ENCODE measurements at places on chromosomes 13 and 19.
A peak's percentile ranks its signal among the peaks of the same experiment; 100 is the strongest.

GRCh38 chr13:99196466-99197116, 4.1 kb upstream of the UBAC2 start:
- DNase-seq = no peak

- DNase-seq = no peak
These were observed 4.0 kb upstream of the ZNF628 start for GRCh38 chr19:55472463-55472862.

DNA sequence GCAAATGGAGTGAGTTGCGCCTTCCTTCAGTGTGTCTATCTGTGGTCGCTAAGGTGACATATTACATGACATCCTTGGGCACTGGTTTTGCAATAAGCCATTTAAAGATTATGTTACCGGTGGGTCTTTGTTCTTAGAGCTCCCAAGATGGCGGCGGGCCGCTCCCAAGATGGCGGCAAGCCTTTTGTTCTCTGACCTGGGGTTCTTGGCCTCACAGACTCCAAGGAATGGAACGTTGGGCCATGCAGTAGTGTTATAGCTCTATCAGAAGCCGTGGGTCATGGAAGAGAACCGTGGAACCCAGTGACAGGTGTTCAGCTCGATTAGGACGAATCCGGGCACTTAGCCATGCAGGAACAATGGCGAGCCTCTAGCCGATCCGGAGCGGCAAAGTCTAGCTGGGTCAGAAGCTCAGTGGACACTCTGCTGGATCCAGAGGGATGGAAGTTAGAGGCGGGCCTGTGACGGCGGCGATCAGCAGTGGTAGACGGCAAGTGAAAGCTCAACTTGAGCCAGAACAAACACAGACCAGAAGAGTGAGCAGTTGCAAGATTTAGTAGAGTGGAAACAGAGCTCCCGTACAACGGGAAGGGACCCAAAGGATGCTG, 188.6 kb downstream of the TEX29 start:
- DNase-seq = no peak

DNA sequence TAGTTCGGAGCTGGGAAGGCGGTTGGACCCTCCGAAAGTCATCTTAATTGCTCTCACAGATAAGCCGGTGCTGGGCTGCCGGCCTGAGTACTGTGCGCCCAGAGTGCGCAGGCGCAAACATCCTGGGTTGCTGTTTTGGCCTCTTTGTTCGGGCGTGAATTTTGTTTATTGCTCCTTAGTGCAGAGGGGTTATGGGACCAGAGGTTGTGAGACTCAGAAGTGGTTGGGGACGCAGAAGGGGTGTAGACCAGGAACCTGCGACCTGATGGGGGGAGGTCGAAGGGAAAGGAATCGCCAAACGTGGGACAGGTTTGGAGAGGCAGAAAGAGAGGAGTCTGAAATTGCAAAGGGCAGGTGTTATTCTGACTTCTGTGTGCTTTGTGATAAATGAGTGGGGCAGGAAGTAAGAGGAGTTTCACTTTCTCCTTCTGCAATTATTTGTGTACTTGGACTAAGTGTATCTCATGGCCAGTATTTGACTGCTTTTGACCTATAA, 607 bp upstream of the ZNF566 start:
- DNase-seq = peak; percentile 62

GRCh38 chr19:31992750-31993149, 352.7 kb upstream of the ZNF507 start:
- no peak for DNase-seq

DNA sequence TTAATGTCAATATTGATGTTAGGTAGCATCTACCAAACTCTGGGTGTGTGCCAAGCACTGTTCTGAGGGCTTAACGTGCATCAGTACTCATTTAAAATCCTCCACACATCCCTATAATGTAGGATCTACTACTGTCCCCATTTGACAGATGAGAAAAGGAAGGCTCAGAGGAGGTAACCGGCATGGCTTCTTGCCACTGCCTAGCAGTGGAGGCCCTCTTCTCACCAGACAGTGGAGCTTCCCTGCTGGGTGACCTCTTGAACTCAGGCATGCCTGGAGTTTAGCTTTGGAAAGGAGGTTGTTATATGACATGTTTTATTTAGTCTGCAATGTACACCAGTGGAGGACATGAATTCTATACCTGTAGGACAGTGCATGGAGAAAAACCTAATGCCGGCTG, 2.1 kb downstream of the SPATA13 start:
- no peak for DNase-seq

GRCh38 chr19:35054626-35055025, 13.1 kb downstream of the HPN start:
- DNase-seq = no peak

- DNase-seq = no peak
These were observed 1.8 kb downstream of the APOC4 start for GRCh38 chr19:44943801-44944249.

GRCh38 chr13:50668049-50668448, 175.4 kb downstream of the DLEU7 start:
- no peak for DNase-seq

- no peak for DNase-seq
These were observed 1394.3 kb upstream of the SLC10A2 start for GRCh38 chr13:104460554-104460953.

- no peak for DNase-seq
These were observed 24.0 kb upstream of the ALOX5AP start for GRCh38 chr13:30711375-30711774.

GRCh38 chr13:95524264-95524901, 28.1 kb upstream of the CLDN10 start:
- DNase-seq = no peak

GRCh38 chr13:74040200-74040599, 94.0 kb downstream of the KLF12 start:
- no peak for DNase-seq

DNA sequence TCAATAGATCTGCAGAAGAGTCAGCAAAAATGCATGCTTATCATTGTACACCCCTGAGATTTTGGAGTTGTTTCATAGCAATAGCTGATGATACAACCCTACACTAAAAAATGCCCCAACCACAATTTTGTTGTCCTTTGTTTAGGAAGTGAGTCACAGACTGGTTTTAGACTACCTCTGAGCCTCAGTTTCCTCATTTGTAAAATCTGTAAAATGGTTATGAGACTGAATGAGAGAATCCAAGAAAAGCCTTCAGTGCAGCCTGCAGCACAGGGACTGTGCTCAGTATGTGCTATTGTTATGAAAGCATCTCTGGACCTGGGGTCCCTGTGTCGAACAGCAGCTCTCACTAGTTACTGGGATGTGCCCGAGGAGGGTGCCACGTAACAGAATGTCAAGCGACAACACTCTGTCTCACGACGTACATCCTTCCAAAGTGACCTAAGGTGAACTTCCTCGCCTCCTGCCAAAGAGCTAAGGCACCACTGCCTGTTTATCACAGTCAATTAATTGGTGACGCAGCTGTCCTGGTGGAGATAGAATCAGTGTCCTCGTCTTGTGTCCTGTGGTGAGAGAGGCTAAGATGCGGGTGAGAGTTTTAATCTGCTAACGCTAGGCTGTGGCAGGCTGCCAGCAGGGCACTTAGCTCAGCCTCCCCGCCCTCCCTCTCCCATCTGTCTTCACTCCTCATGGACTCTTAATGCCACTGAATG, 18.1 kb downstream of the DHRS12 start:
- DNase-seq = no peak

DNA sequence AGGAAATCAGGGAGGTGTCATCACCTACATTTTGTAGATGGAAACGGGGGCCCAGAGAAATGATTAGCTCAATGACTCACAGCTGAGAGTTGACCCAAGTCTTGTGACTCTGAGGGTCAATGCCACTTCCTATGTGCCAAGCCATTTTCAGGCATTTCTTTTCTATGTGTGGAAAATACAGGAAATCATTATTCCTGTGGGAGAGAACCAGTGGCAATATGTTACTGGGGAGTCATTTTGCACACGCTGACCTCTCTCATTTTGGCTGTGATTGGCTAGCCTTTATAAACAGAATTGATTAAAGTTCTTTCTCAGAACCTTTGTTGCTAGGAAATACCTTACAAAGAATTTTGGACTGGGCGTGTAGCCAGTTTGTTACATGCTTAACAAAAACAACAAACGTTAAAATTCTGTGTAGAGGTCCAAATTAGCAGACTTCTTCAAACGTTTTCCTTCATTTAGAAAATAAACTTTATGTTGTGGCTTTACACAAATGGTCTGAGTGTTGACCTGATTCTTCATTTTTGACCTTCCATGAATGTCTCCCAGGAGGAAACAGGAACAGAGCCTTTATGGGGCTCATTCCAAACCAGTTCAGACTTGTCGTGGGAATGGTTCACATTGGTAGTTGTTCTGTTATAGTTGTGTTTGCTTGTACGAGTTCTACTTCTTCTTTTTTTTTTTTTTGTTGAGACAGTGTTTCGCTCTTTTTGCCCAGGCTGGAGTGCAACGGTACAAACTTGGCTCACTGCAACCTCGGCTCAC, 11.4 kb downstream of the PCCA start:
- DNase-seq = no peak

GRCh38 chr19:47429140-47429793, 9.9 kb upstream of the MEIS3 start:
- DNase-seq = no peak

- no peak for DNase-seq
These were observed 549.4 kb upstream of the SLITRK1 start for GRCh38 chr13:84431646-84432045.

GRCh38 chr19:8501516-8501915, 924 bp downstream of the PRAM1 start:
- no peak for DNase-seq

DNA sequence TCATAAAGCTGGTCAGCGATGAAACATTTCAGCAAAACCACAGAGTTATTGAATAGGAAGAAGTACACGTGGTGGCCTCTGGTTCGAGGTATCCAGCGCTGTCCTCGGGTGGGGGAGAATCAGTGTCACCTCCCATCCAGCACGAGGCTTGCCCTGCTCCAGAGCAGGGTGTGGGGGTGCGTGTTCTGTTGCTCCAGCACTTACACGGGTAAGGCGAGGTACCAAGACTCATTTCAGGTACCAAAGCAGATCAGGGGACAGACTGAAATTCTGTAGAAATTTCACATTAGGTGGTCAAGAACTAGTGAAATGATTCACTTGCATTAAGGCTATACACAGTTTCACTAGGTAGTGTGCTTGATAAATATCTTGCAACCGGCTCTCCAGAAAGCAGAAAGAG, 164.2 kb upstream of the SOX1 start:
- no peak for DNase-seq

GRCh38 chr19:18117364-18117691, 19.8 kb downstream of the MAST3 start:
- no peak for DNase-seq

DNA sequence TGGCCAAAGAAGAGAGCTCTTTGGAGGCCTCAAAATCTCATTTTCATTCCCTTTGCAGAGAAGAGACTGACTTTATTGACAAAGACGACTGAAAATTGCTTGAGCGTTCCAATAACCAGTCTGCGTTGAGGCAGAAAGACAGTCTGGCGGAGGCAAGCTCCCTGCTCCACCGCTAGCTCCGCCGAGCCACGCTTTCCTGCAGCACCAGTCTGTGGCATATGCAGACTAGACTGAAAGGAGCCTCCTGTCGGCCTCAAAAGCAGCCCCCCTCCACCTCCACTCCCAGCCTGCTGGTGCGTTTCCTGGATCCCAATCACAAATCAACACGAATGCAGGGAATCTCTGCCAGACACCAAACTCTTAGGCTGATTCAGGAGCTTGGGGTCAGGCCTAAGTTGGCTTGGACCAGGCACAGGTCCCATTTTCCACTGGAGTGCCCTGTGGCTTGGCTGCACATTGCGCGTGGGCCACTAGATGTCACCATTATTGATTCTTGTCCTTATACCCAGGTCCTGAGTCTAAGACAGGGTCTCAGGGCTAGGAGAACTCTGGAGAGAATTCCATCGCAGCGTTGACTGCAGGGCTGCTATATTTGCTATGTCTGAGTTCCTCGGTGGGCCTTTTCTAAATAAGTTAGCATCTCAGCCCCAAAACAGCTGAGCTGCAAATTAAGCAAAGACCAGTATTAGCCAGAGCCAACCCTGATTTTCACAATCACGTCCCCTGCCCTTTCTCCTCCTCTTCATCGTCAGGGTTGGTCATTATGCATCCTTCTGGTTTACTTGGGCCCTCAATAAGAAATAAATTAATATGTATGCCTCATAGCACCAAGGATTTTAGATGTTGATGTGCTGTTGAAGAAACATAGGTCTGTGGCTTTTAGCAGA, 5.2 kb upstream of the ZNF507 start:
- peak; percentile 13 for DNase-seq

DNA sequence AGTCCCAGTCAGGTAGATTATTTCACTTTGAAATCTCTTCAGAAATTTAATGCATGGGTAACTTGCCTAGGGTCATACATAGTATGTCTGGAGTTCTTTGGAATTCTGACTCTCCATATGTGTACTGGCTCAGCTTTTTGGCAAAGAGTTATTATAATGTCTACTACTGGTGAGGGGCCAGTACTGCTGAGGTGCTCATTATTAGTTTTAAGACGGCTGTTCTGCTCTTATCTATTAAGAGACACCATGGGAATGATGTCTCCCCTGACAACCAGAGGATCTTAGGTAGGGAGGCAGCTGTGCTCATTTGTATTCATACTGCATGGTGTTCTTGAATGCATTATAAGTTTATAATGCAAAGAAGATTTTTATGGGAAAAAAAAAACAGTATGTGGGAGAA, 184.1 kb downstream of the RGCC start:
- DNase-seq = no peak

GRCh38 chr13:113886561-113887112, 22.8 kb upstream of the GAS6 start:
- DNase-seq = no peak

GRCh38 chr13:66967811-66968597, 262.1 kb downstream of the PCDH9 start:
- no peak for DNase-seq

DNA sequence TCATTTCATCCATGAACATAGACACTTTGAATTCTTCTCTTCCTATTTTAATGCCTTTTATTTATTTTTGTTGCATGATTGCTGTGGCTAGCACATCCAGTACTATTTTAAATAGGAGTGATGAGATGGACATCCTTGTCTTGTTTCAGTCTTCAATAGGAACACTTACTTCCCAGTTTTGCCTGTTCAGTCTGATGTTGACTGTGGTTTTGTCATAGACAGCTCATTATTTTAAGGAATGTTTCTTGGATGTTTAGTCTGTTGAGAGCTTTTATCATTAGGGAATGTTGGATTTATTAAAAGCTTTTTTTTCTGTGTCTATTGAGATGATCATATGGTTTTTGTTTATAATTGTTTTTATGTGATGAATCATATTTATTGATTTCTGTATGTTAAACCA, 586.6 kb downstream of the SLITRK1 start:
- no peak for DNase-seq

DNA sequence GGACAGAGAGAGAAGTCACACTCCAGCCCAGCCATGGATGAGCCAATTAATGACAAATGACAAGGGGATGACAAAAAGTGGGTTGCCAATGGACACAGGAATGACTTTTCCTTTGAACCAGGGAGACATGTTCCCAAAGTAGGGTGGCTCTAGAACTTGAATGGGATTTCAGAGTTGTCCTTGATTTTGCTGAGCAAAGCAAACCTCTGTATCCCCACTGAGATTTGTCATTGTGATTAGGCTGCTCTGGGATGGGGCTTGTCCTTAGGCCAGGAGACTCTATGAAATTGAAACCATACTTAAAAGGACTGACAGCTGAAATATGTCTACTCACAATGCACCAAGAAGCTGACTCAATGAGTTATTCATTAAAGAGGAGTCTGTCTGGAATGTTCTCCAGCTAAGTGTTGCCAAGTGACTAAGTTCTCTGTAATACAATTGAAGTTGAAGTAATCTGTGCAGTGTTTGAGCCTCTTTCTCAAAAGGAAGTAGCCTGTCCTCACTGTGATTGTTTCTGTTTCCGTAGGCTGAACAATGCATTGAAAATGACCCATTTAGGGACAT, 69.0 kb upstream of the PCDH9 start:
- DNase-seq = no peak

GRCh38 chr19:14005349-14006084, 603 bp downstream of the RFX1 start:
- peak; percentile 90 for DNase-seq

GRCh38 chr13:22468045-22468444, 712.7 kb upstream of the SGCG start:
- DNase-seq = no peak
